Coronary artery (tissue), 2 donors: ENCODE measurements at places on chromosomes 16 and 17.

GRCh38 chr16:58299757-58300349 lies 5.0 kb upstream of the PRSS54 start:
- DNase-seq, result no peak

- no peak for DNase-seq
These were observed 23.6 kb downstream of the SIAH1 start for GRCh38 chr16:48361540-48362144.

GRCh38 chr16:20880867-20881502 lies 19.2 kb downstream of the DCUN1D3 start:
- DNase-seq, result no peak

- no peak for DNase-seq
These were observed 119.0 kb upstream of the EEF2KMT start for GRCh38 chr16:5216441-5217080.

- DNase-seq, result no peak
These were observed 251.9 kb downstream of the PARN start for GRCh38 chr16:14378131-14378551.

DNA sequence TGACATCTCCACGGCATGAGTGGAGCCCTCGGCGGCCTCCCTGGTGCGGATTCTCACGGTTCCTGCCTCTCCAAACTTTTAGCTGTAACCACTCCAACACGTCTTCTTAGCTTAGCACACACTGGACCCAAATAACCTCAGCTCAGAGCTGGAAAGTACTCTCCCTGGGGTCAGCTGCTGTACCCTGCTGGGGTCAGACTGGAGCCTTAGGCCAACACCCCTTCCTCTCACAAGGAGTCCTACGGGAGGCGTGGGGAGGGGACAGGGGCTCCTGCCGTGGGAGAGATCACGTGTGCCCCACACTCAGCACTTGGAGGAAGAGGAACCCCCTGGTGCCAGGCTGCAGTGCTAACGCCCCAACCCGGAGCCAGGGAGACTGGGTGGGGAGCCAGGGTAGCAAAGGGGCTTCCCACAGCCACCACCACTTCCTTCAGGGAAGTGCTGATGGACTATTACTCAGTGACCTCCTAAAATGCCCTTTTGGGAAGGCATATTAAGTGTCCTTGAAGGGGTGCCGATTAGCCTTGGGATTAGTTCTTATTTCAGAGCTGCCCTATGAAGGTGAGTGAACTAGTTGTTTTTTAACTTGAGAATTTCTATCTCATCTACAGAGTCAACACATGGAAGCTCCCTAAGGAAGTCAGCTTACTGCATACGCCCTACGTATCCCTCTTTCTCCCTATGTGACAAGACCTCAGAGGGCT lies 124.0 kb downstream of the HIC1 start:
- DNase-seq, result no peak

DNA sequence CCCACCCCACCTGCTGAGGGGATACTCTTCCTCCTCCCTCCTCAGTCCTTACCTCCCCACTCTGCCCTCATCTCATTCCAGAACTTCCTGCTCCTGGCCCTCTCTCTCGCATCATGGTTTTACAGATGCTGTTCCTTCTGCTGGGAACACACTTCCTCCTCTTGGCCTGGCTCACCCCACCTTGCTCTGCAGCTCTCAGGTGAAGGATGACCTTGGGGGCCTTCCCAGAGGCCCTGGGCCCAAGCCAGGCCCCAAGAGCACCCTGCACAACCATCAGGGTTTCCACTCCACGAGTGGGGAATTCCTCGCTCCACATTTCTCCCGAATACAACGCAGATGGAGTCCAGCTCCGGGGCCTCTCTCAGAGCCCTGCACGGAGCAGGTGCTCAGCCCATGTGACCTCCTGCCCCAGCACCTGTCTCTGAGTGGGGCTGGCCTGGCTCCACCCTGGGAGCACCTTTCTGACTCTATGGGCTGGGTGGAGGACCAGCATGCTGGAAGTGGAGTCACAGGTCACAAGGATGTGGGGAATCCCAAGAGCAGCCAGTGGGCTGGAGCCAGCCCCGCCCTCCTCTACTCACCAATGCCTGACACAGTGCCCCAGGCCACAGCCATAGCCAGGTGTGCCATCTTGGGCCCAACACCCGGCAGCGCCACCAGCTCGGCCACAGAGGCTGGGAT lies 4.5 kb downstream of the NTHL1 start:
- DNase-seq, result no peak
